ENCODE measurements at places on chromosomes 6 and 20.

DNA sequence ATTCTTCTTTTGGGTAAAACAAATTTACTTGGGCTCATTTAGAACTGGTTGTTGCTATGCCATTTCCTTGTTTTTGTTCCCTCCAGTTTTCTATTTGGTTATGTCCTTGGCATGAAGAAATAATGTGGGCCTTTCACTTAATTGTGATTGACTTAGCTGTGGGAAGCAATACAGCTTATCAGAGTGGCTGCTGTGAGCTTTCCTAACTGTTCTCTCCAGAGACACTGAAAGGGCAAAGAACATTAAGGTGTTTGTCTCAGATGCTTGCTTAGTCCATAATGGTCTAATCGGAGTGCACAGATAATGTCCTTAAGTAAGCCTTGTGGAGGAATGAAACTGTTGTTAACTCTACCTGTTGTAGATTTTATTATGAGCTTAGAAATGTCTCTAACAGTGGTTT is 56.6 kb downstream of the SH3BGRL2 start:
- DNase-seq: no peak

DNA sequence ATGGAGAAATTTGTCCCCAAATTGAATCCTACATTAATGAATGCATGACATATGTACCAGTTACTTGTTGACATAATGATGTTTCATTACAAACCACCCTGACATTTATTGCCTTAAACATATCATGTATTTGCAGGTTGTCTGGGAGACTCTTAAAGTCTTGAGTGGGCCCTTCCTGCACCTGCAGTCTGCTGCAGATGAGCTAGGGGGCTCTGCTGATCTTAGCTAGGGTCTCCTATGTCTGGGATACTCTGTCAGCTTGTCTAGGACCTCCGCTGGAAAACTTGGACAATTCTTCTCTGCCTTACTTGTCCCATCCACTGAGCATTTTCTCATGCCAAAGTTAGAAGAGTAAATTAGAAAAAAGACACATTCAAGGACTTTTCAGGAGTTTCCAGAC is 581.6 kb downstream of the HAO1 start:
- no peak for DNase-seq

DNA sequence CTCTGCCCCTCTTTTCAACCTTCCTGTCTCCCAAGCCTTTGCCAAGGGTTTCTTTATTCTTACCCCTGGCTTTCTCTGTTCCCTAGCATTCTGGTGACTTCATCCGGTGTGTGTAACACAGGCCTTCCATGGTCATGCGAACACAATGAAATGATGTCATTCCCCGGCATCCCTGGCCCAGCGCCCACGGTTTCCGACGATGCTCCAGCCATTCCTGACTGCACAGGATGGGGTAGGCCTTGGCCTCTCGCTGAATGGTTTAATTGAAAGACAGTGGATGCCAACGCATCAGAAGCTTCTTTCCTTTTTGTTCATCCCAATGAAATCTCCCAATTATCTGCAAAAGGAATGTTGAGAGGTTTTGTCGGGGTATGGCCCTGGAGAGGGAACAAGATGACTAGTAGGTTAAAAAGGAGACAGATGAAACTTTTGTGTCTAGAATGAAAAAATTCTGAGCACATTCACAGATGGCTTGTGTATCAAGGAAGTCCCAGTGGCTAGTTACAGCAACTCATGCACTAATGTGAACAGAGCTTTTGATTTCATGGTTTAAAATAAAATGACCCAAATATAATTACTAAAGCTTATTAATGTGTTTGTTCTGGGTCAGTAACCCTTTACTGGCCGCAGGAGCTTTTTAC is 655.0 kb downstream of the QKI start:
- DNase-seq: no peak

DNA sequence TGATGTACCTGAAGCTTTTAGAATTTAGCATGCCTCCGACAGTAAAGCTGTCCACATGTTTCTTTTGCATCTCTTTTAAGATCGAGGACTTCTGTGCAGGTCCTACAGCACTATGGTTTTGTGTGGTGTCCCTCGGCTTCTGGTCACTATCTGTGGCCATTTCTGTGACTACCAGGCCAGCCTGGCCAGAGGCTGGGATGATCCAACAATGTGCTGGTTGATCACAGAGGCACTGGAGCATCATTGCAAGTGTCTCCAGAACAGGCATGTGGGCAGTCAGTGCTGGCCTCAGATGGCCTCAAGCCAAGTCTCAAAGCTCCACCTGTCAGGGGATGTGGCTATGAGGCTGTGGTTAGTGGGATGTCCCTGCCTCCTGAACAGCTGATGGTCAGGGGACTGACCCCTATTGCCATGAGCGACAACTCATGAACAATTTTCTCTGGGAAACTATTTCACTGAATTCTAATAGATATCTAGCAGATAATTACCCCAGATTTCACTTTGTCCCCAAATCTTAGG is 136.6 kb downstream of the SYNDIG1 start:
- DNase-seq: no peak

GRCh38 chr20:40655451-40655850 is 33.6 kb downstream of the MAFB start:
- no peak for DNase-seq

DNA sequence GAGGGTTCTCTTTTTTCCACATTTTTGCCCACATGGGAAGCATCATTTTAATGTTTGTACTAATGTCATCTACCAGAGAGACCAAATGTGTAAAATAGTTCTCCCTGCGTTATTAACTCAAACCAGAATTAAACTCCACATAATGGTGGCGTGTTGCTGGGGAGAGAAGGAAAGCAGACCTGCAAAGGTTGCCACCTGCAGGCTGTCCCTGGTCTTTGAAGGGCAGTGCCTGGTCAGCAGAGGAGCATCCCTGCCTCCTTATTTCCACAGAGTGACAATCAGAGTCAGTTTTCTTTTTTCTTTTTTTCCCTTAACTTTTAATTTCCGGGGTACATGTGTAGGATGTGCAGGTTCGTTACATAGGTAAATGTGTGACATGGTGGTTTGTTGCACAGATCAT is 214.5 kb downstream of the TBX18 start:
- DNase-seq: no peak

DNA sequence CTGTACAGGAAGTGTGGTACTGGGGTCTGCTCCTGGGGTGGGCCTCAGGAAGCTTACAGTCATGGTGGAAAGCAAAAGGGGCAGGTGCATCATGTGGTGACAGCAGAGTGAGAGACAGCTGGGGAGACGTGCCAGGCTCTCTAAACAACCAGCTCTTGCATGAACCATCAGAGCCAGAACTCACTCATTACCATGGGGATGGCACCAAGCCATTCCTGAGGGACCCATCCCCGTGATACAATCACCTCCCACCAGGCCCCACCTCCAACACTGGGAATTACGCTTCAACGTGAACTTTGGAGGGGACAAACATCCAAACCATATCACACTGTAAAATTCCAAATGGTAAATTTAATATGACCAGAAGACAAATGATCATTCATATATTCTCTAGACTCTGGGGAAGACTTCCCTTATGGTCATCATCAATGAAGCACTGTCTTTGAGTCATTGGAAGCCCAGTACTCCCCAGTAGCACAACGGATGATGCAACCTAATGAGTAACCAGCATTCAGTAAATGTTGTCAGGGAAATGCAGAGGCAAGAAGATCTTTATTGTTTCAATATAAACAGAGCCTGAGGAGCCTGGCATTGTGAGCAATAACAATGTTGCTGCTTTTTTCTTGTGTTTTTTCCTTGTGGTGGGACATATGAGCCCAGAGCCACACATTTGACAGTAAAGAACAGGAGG is 48.2 kb upstream of the RALY start:
- DNase-seq: no peak

- DNase-seq: no peak
Measured at GRCh38 chr6:169794317-169795055, 43.1 kb downstream of the ERMARD start.

DNA sequence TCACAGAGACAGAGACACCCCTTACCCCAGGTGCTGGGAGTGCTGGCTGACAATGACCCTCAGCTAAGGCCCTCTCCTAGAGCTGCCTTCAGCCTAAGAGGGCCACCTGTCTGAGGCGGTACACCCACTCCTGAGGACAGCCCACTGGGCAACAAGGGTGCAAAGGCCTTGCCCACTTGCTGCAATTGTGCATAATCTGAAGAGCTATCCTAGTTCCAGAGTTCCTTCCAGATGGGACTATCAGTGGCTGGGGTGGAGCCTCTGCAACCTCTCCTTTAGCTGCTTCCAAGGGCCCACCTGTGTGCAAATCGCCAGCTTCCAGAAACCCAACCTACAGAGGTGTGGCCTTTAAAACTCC is 87.5 kb downstream of the PREX1 start:
- DNase-seq: no peak

DNA sequence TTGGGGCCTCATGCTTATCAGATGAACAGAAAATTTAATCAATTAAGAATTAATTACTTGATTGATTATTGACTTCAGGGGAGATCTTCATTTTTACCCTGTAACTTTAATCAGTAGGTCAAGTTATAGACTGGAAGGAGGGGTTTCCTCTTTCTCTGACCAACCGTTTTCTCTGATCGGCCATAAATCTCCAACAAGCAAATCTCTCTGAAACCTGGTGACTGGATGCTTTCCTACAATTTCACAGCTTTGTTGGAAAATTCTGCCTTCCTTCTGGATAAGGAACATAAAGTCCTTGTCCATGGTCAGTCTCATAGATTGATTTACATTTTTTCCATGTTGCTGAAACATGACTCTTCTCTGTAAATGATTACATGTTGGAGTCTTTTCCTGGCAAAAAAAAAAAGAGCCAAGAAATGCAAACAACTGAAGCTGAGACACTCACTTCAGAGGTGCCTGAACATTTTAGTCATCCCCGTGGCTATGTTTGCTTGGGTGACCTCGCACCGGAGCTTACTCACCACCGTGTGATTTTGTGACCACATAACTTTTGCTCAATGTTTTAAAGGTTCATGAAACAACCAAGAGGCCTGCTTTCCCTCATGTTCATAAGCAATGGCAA is 31.0 kb downstream of the IRF4 start:
- no peak for DNase-seq

- no peak for DNase-seq
Measured at GRCh38 chr20:13200767-13201500, 20.1 kb upstream of the ISM1 start.

GRCh38 chr6:30685157-30686008 is 1.1 kb downstream of the PPP1R18 start:
- no peak for DNase-seq

DNA sequence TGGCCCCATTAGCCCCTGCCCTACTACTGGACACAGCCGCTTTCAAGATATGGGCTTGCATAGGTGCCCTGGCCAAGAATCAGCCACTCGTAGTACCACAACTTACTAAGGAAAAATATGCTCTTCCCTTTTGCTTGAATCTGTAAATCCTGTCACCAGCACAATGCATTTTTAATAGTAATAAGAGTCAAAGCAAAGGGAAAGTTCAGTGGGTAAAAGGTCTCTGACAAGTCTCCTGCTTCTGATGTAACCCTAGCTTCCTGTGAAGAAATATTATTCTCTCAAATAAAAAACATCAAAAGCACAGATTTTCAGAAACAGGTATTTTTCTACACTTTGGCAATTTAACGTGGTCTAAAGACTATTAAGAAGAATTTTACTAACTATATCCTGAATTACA is 373.8 kb downstream of the GJA1 start:
- no peak for DNase-seq

DNA sequence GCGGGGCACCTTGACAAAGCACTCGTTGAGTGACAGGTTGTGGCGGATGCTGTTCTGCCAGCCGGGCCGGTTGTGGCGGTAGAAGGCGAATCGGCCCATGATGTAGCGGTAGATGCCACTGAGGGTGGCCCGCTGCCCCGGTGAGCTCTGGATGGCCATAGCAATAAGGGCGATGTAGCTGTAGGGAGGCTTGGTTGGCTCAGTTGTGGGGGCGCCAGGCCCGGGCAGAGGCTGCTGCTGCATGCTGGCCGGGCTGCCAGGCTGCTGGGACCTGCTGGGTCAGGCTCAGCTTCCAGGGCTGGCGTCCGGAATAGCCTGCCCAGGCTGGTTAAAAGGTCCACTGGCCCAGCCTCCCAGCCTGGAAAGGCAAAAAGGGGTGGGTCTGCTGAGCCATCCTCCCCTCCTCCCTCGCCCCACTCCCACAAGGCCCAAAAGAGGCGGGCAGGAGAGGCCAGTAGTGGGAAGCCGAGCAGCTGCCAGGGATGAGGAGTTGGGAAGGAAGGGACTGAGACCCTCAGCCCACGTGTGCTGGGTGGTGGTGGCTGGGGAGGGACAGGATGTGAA is at the start of gene FOXS1:
FOXS1 (minus strand) TSS at position 305 of the 564 bp plus-strand sequence; CDS start at position 243, 62 bp downstream.
- no peak for DNase-seq

GRCh38 chr6:164520916-164521315 is 788.5 kb downstream of the C6orf118 start:
- DNase-seq: no peak

DNA sequence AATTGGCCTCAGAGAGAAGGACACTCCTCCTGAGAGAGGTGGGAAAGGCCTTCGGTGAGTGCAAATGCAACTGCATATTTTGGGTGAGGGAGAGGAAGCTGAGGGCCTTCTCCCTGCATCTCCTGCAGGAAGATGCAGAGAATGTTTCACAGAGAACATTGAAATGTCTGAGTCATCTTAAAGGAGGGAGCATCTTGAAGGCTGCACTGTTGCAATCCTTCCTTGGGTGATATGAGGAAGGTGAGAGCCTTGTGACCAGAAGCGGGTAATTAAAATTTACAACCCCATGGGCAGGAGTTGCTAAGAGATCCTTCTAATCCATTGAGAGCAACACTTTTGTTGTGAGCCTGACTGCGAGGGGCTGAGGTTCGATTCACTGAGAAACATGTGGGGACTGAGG is 375.7 kb upstream of the MARCKS start:
- DNase-seq: no peak

GRCh38 chr6:157559201-157559756 is 178.3 kb downstream of the ZDHHC14 start:
- no peak for DNase-seq

DNA sequence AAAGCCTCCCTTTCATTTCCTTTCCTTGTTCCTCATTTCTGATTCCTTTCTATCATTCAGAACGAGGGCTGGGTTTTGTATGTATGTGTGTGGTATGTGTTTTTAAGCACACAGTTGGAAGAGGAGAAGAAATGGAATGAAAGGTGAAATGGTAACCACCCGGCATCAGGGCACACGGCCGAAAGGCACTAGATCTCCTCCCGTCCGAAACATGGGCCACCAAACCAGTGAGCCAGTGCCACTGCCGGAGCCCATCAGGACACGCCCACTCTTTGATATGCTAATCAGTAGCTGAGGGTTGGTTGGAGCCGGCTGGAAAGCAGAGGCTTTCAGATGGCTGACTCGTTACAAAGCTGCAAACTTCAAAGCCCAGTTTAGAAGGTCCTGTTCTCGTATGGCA is 228.6 kb upstream of the JARID2 start:
- DNase-seq: no peak

GRCh38 chr6:170449835-170450753 is 103.0 kb downstream of the PSMB1 start:
- DNase-seq: no peak

DNA sequence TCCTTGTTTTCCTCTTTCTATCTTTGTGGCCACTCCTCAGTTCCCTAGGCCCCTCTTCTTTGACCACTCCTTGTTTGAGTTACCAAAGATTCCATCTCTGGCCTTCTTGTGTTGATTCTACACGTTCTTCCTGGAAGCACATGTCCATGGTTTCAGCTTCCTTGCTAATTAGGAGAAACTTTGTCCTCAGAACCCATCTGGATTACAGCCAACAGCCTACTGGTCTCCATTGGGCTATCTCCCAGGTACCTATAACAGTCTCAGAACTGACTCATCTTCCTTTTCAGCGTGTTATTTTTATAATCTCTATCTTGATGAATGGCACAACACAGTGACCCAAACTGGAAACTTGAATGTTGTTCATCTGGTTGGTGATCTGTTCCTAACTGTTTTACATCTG is 17.5 kb downstream of the PTPRA start:
- no peak for DNase-seq

- DNase-seq: no peak
Measured at GRCh38 chr20:11473983-11474382, 443.7 kb upstream of the BTBD3 start.

GRCh38 chr6:138592749-138593123 is 93.4 kb upstream of the NHSL1 start:
- peak; percentile 16 for DNase-seq
